ENCODE measurements at places on chromosomes 4 and X. TPM values are rescaled to one million over a fixed set of nuclear protein-coding genes. Genes with fewer than 3 reads are reported as not detected.

Gene NAA11
- not detected for total RNA-seq

Gene TCEAL3
- 7.3 TPM for total RNA-seq

Gene SORBS2
- not detected for total RNA-seq

Gene CPE
- not detected for total RNA-seq

Gene LRP2BP
- total RNA-seq, result 0.80 TPM

Gene H2AZ1
- 376 TPM for total RNA-seq

Gene CXXC4
- total RNA-seq, result not detected

Gene MAGEB1
- not detected for total RNA-seq

Gene CFAP47
- total RNA-seq, result not detected

Gene NEIL3
- 18.6 TPM for total RNA-seq

Gene APBB2
- 1.3 TPM for total RNA-seq

Gene PALLD
- total RNA-seq, result 9.5 TPM

Gene KIF4A
- total RNA-seq, result 25.4 TPM

Gene PAGE1
- not detected for total RNA-seq

Gene BRCC3
- 30.3 TPM for total RNA-seq

Gene BEX5
- total RNA-seq, result 2.3 TPM

Gene PHKA1
- total RNA-seq, result 9.4 TPM

Gene MAGIX
- total RNA-seq, result 1.3 TPM

Gene GLRA3
- not detected for total RNA-seq

Gene VCX3A
- total RNA-seq, result not detected

Gene FMR1
- total RNA-seq, result 30.7 TPM

Gene AP1S2
- 24.5 TPM for total RNA-seq

Gene F8A3
- 29.2 TPM for total RNA-seq

Gene USP26
- total RNA-seq, result not detected

Gene SMC1A
- total RNA-seq, result 190 TPM

Gene MED28
- total RNA-seq, result 58.0 TPM

Gene CCDC160
- total RNA-seq, result not detected

Gene FAAH2
- 4.9 TPM for total RNA-seq

Gene GASK1B
- not detected for total RNA-seq

Gene FBXL5
- total RNA-seq, result 29.1 TPM

Gene TRAM1L1
- not detected for total RNA-seq

Gene TMPRSS11E
- total RNA-seq, result not detected

Gene ARHGAP4
- 130 TPM for total RNA-seq

Gene DMD
- 1.8 TPM for total RNA-seq

Gene GUCY1A1
- total RNA-seq, result not detected

Gene IL21
- 50.0 TPM for total RNA-seq

Gene CXCL13
- 5.1 TPM for total RNA-seq

Gene HELT
- not detected for total RNA-seq

Gene SPARCL1
- not detected for total RNA-seq

Gene ASIC5
- total RNA-seq, result not detected

Gene FGFBP2
- 2.5 TPM for total RNA-seq

Gene P2RY10
- 30.4 TPM for total RNA-seq

Gene UGT2B15
- not detected for total RNA-seq

Gene SNCA
- 1.3 TPM for total RNA-seq

Gene GPM6B
- 0.14 TPM for total RNA-seq

Gene QDPR
- 34.6 TPM for total RNA-seq

Gene RPA4
- 0.30 TPM for total RNA-seq

Gene ERCC6L
- 11.7 TPM for total RNA-seq

Gene FREM3
- not detected for total RNA-seq

Gene THAP9
- total RNA-seq, result 1.7 TPM

Gene CLDN22
- not detected for total RNA-seq

All from activated CD4-positive, alpha-beta T cell treated with anti-CD3 and anti-CD28 coated beads for 36 hours (primary cell).